ENCODE measurements at places on chromosomes 16 and 17.

DNA sequence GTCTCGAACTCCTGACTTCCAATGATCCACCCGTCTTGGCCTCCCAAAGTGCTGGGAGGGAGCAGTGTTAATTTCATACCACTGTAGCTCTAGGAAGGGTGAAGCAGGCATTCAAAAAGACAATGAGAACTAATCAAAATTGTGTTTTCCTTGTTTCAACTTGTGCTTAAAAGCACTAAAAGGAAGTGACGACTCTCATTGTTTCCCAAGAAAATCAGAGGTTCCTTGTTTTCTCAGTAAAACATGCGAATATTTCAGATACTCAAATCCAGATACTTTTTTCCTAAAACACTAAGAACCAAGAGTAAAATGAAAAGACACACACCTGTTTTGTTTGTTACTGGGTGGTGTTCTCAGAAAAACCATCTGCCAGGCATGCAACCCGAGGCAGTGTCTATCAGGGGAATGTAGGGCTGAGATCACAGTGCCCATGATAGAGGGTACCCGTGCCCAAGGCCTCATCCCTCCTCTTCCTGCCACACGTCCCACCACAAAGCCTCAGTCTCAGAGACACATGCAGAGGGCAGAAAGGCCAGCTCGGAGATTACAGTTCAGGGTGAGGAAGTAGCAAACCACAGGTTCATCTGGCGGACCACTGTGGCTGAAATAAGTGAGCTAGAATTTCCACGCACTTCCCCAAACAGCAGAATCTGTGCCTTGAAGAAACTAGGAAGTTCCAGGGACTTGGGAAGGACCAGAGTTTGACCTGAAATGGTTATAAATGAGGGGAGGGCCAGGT, 33.7 kb downstream of the GINS3 start:
- no peak overlapping the region for H3K4me3 ChIP-seq
- H3K4me1 ChIP-seq: no peaks in the 10 kb centered on the region
- H3K27me3 ChIP-seq: no peaks in the 10 kb centered on the region
- H3K36me3 ChIP-seq: no peaks in the 10 kb centered on the region

GRCh38 chr17:70891306-70891705, 722.0 kb downstream of the KCNJ2 start:
- no peaks in the 10 kb centered on the region for H3K4me1 ChIP-seq
- H3K4me3 ChIP-seq: no peak overlapping the region
- H3K27ac ChIP-seq: no peak overlapping the region
- no peaks in the 10 kb centered on the region for H3K27me3 ChIP-seq

- DNase-seq: no peak
- no peaks in the 10 kb centered on the region for H3K36me3 ChIP-seq
- H3K4me1 ChIP-seq: peaks cover 2% of the 10 kb centered on the region
- no peak overlapping the region for H3K27ac ChIP-seq
Observed at GRCh38 chr17:71458322-71458721, 662.5 kb upstream of the SOX9 start.

- H3K4me3 ChIP-seq: no peak overlapping the region
- no peaks in the 10 kb centered on the region for H3K27me3 ChIP-seq
- H3K27ac ChIP-seq: no peak overlapping the region
- no peaks in the 10 kb centered on the region for H3K4me1 ChIP-seq
- no peak for DNase-seq
Observed at GRCh38 chr17:18323007-18323406, 7.9 kb downstream of the SMCR8 start.

GRCh38 chr17:54867634-54868033, 33.0 kb upstream of the TOM1L1 start:
- H3K4me3 ChIP-seq: no peak overlapping the region
- no peaks in the 10 kb centered on the region for H3K4me1 ChIP-seq
- DNase-seq: no peak
- no peak overlapping the region for H3K27ac ChIP-seq

DNA sequence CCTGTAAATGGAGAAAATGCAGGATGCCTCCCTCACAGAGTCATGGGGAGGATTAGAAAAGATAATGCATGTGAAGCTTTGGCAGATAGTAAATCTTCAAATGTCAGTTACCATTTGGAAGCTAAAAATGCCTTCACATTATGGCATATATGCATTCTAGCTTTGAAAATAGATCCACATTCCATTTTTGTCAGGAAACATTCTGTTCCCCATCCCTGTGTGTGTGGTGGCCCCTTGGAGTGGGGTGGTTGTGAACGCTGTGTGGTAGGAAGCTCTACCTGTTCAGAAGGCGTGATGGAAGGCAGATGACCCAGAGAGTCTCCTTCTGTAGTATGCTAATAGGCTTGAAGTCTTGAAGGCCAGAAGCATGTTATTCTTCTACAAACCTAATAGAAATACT, 242.0 kb downstream of the HAPSTR1 start:
- no peaks in the 10 kb centered on the region for H3K4me1 ChIP-seq
- no peak for DNase-seq
- H3K27ac ChIP-seq: no peak overlapping the region
- H3K4me3 ChIP-seq: no peak overlapping the region
- no peaks in the 10 kb centered on the region for H3K27me3 ChIP-seq

DNA sequence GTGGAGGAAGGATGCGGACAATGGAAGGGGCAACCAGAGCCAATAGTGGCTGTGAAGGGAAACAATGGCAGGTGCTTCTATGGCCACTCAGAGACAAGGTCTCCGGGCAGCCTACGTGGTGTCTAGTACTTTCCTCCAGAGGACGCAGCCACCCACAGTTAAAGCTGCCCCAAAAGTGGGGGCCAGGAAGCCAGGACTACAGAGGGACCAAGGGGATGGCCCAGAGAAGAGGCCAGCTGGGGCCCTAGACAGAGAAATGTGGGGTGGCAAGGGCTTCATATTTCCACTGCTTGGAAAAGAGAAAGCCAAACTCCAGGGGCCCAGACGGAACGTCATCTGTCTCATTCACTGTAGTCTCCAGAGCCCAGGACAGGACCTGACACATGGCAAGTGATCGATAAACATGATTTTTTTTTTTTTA, 837 bp upstream of the PER1 start:
- H3K36me3 ChIP-seq: peaks cover 18% of the 10 kb centered on the region
- H3K4me3 ChIP-seq: no peak overlapping the region
- H3K27me3 ChIP-seq: no peaks in the 10 kb centered on the region

GRCh38 chr17:63941751-63942150, 9.6 kb upstream of the CD79B start:
- no peaks in the 10 kb centered on the region for H3K27me3 ChIP-seq
- no peak overlapping the region for H3K27ac ChIP-seq
- DNase-seq: no peak
- peaks cover 9% of the 10 kb centered on the region for H3K4me1 ChIP-seq

Measured in neuronal stem cell (in vitro differentiated cells).